ENCODE measurements at places on chromosomes 1 and 21. TPM values are rescaled to one million over a fixed set of nuclear protein-coding genes. Genes with fewer than 3 reads are reported as not detected.

GRCh38 chr1:51729156-51729823 lies 112.4 kb downstream of the OSBPL9 start:
- DNase-seq, result no peak
- H3K27ac ChIP-seq, result peak overlapping the region; percentile 87
- H3K4me3 ChIP-seq, result peak overlapping the region; percentile 68
- no peaks in the 10 kb centered on the region for H3K36me3 ChIP-seq
- peaks cover 63% of the 10 kb centered on the region for H3K4me1 ChIP-seq

DNA sequence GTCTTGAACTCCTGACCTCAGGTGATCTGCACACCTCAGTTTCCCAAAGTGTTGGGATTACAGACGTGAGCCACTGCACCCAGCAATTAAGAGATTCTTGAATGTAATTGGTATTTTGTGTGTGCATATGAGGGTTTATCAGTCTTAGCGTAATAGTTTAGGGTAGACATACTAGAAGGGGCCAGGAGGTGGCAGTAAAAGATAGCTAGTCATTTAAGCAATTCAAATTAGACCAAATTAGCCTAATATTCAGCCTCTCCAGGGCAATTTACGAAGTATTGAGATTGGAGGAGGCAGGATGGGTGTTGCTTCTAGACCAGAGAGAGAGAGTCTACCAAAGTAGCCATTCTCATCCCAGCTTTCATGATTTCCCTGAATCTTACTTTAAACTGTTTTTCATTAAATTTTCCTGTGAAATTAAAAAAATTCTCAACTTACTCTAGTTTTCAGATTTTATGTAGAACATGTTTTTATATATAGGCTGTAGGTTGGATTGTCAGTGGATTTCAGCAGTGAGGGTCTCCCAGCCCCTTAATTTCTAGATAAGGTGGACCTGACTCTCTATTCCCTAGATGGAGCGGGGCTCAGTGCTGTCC lies 119.7 kb downstream of the HHAT start:
- H3K36me3 ChIP-seq, result no peaks in the 10 kb centered on the region
- no peaks in the 10 kb centered on the region for H3K27me3 ChIP-seq
- no peak overlapping the region for H3K4me3 ChIP-seq
- no peaks in the 10 kb centered on the region for H3K4me1 ChIP-seq

The MAP1LC3C gene
- 1.2 TPM for total RNA-seq

DNA sequence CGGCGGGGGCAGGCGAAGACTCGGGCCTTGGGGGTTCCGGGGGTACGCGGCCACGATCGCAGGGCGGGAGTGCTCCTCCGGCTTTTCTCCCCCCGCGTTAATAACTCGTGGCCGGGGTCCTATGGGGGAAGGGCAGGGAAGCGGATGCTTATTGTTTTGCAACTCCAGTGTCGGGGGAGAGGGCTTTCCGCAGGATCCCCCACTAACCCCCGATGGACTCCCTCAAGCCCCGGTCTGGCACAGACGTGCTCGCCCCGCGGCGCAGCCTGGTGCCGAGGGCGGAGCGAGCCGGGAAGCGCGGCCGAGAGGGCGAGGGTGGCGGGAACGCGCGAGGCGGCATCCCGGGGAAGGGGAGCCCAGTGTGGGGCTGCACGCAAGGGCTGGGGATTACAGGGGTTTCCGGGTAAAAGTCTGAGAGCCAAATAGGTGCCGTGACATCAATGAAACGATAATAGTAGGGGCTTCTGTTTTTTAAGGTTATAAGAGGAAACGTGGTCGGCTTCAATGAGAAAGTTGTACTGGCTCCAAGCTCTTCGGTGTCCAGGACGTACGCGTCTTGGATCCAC lies 772 bp downstream of the UCK2 start:
- no peak for DNase-seq
- H3K27ac ChIP-seq, result peak overlapping the region; percentile 72
- H3K36me3 ChIP-seq, result no peaks in the 10 kb centered on the region
- peaks cover 18% of the 10 kb centered on the region for H3K4me1 ChIP-seq
- H3K27me3 ChIP-seq, result no peaks in the 10 kb centered on the region

DNA sequence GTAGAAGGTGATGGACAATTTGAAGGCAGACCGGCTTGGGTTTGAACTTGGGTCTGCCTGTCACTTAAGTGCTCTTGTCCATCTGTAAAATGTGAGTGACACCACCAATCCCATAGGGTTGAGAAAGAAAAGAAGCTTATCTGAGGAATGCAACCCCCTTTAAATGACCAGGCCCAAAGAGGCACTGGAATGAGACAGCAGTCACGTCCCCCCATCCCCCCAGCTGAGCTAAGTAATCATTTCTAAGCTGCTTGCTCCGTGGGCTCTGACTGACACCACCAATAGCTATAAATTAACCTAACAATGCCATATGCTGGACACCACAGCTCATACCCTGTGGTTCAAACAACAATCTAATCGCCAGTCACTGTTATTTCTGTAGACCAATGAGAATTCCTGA lies 15.1 kb downstream of the LCA5L start:
- H3K36me3 ChIP-seq, result no peaks in the 10 kb centered on the region
- no peak for DNase-seq
- H3K4me1 ChIP-seq, result no peaks in the 10 kb centered on the region
- H3K4me3 ChIP-seq, result no peak overlapping the region
- no peak overlapping the region for H3K27ac ChIP-seq

- DNase-seq, result no peak
- H3K27ac ChIP-seq, result no peak overlapping the region
- H3K27me3 ChIP-seq, result no peaks in the 10 kb centered on the region
- H3K36me3 ChIP-seq, result peaks cover 6% of the 10 kb centered on the region
- H3K4me3 ChIP-seq, result no peak overlapping the region
Measured at GRCh38 chr21:32597205-32597604, 11.9 kb upstream of the TCP10L start.

- H3K4me3 ChIP-seq, result no peak overlapping the region
- no peak overlapping the region for H3K27ac ChIP-seq
- H3K27me3 ChIP-seq, result no peaks in the 10 kb centered on the region
Measured at GRCh38 chr1:156259805-156260204, 11.9 kb upstream of the PAQR6 start.

GRCh38 chr1:119674835-119675289 lies 26.8 kb upstream of the ZNF697 start:
- peaks cover 16% of the 10 kb centered on the region for H3K4me1 ChIP-seq
- H3K4me3 ChIP-seq, result peak overlapping the region; percentile 17
- no peaks in the 10 kb centered on the region for H3K36me3 ChIP-seq

DNA sequence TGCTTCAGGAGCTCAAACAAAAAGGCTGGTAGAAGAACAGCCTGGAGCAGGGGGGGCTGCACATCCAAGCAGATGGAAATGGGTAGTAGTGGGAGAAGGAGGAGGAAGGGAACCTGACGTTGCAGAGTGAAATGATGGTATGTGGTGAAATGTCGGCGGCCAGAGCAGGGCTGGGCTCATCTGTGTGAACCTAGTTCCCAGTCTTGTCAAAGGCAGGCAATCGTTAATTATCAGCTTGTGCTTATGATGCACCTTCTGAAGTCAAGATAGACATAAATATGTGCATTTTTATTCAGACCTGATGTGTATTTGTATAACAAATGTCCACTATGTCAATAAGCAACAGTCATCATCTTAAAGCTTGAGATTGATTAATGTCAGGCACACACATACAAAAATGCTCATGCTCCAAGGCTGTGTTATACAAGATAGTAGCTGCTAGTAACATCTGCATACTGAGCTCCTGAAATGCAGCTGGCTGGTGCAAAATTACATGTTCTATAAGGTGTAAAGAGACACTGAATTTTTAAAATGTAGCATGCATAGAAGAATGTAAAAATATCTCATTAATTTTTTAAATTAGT lies 10.6 kb upstream of the ATP6V1G3 start:
- H3K4me1 ChIP-seq, result no peaks in the 10 kb centered on the region
- no peak overlapping the region for H3K4me3 ChIP-seq

GRCh38 chr1:244273845-244274619 lies 177.7 kb downstream of the ADSS2 start:
- no peaks in the 10 kb centered on the region for H3K36me3 ChIP-seq
- no peaks in the 10 kb centered on the region for H3K27me3 ChIP-seq
- no peak for DNase-seq
- no peak overlapping the region for H3K4me3 ChIP-seq
- H3K27ac ChIP-seq, result peak overlapping the region; percentile 68

The AIM2 gene
- not detected for total RNA-seq

The S100A2 gene
- 470 TPM for total RNA-seq

GRCh38 chr1:160161965-160162705 lies 10.7 kb downstream of the ATP1A4 start:
- no peaks in the 10 kb centered on the region for H3K36me3 ChIP-seq
- no peaks in the 10 kb centered on the region for H3K4me1 ChIP-seq
- H3K27ac ChIP-seq, result no peak overlapping the region
- H3K4me3 ChIP-seq, result no peak overlapping the region

DNA sequence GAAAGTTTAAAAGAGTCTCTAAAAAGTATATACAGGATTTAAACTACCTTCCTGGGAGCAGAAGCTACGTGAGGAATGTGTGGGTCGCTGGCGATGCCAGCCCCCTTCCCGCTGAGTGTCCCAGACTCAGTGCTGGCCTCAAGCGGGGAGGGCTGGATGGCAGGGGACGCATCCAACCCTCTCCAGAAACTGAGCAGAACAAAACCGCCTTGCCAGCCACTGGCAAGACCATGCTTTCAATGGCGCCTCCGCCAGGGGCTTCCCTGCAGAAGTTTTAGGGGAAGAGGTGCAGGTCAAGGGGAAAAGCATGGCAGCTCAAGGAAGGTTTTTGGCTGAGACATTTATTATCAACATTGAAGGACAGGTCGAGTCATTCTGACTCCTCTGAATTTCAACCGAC lies 26.1 kb downstream of the NADK start:
- no peak overlapping the region for H3K27ac ChIP-seq
- H3K4me1 ChIP-seq, result no peaks in the 10 kb centered on the region
- H3K4me3 ChIP-seq, result no peak overlapping the region
- no peaks in the 10 kb centered on the region for H3K27me3 ChIP-seq

- H3K27me3 ChIP-seq, result no peaks in the 10 kb centered on the region
- DNase-seq, result no peak
- H3K36me3 ChIP-seq, result no peaks in the 10 kb centered on the region
- peaks cover 83% of the 10 kb centered on the region for H3K4me1 ChIP-seq
- no peak overlapping the region for H3K4me3 ChIP-seq
- H3K27ac ChIP-seq, result no peak overlapping the region
Measured at GRCh38 chr1:171507435-171507834, 22.1 kb downstream of the PRRC2C start.

DNA sequence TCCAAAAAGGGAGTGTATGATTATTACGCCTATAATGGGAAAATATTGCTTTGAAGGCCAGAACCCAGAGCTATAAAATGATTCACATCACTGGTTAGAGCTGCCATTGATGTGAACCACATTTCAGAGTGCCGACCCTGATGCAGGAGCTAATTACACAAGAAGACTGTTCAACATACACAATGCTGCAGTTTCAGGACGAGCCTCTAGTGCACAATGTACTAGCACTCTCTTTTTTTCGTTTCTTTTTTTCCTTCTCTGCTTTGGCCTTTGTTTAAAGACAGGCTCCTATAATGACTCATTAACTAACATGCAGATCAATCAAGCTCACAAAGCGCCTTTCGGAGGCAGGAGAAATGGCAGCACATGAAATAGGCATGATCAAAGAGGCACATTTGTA lies 66.0 kb upstream of the HMGB4 start:
- no peaks in the 10 kb centered on the region for H3K27me3 ChIP-seq
- no peaks in the 10 kb centered on the region for H3K4me1 ChIP-seq
- H3K4me3 ChIP-seq, result no peak overlapping the region
- no peak overlapping the region for H3K27ac ChIP-seq

GRCh38 chr1:199264283-199264682 lies 625.4 kb downstream of the PTPRC start:
- H3K36me3 ChIP-seq, result no peaks in the 10 kb centered on the region
- H3K4me3 ChIP-seq, result no peak overlapping the region
- H3K4me1 ChIP-seq, result no peaks in the 10 kb centered on the region
- H3K27ac ChIP-seq, result no peak overlapping the region

- no peak for DNase-seq
- H3K4me1 ChIP-seq, result peaks cover under 1% of the 10 kb centered on the region
Measured at GRCh38 chr1:22018583-22019559, 17.4 kb downstream of the CELA3A start.

The CGN gene
- 13.0 TPM for total RNA-seq

DNA sequence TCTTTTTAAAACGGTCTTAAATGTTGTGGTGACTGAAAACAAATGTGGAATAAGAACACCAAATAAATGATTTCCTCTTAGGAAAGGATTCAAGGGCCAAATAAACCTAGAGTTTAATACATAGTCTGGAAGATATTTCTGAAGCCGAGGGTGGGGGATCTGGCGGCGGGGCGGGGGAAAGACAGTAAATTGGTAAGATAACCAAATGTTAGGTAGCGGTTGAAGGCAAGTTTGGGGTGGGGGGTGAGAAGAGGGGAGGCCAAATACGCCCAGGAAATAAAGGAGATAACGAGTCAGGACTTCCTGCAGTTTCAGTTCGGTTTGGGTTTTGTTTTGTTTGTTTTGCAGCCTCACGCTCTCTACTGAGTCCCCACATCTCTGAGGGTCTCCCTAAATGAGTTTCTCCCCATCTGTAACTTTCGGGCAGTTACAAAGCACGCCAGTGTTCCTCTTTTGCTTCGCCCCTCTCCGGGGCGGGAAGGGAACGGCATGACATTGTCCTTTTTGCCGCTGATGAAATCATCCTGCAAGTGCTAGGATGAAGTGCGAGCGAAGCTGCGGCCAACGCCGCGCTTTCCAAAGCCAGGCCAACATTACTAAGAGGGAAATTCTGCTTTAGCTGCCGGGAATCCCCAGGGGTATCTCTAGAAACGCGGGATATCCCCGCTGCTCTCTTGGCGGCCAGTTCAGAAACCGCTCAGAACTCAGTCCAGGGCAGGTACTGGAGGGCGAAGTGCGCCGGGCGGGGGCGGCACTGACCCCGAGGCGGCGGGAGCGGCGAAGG lies 844 bp downstream of the NIBAN1 start:
- H3K4me3 ChIP-seq, result peak overlapping the region; percentile 75
- H3K27me3 ChIP-seq, result no peaks in the 10 kb centered on the region
- no peaks in the 10 kb centered on the region for H3K36me3 ChIP-seq
- peaks cover 29% of the 10 kb centered on the region for H3K4me1 ChIP-seq
